ELR (cell line): ENCODE measurements at places on chromosomes 7 and 10.

GRCh38 chr7:40647719-40648118 is 512.9 kb downstream of the SUGCT start:
- DNase-seq, result peak; percentile 80

DNA sequence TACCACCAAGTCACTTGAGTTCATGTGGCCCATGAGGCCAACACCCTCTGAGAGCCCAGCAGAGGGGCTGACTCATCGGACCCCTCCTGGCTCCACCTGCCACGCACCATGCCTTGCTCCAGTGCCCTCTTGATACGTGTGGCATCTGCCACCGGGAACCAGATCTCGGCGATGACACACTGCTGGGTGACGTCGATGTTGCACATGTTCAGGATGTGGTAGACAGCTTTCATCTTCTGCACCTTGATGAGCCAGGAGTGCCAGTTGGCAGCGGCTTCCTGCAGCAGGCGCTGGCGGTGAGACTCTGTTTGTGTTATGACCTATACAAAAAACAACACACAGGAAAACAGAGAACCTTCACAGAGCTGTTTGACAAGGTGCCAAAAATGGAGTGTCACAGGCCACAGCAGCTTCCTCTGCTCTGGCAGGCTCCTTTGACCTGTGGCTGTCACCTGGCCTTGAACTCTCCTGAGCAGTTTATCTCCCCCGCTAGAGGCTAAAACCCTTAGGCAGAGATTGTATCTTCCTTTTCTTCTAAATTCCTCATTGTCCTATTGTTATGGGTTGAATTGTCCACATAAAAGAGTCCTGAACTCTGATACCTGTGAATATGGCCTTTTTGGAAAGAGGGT is 45.2 kb upstream of the TMEM213 start:
- peak; percentile 14 for DNase-seq

DNA sequence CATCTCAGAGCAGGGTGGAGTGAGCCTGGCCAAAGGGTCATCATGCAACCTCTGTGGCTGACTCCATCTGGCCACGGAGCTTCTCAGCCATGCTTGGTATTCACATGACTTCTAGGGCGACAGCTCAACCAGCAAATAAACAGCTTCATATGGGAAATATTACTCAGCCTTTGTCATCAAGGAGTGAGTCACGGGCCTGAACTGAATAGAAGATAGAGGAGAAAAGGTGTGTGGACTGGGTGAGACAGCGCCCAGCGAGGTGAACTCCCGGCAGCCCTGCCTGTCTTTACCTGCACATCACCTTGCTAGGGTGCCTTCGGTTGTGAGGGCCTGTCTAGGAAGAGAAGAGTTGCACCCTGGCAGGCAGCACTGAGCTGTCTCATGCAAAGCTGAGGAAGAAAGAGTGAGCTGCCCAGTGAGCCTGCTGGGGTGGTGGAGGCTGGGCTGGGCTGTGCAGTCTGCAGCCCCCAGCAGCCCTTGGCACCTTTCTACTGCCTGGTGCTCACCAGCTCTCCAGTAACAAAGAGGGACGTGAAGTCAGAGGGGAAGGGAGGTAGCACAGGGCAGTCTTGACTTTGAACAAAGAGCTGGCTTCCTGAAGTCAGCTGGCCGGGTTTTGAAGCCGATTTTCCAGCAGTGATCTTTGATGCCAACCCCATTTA is 114.2 kb downstream of the EGFR start:
- peak; percentile 100 for DNase-seq

GRCh38 chr7:47198159-47198558 is 383.8 kb downstream of the TNS3 start:
- peak; percentile 7 for DNase-seq

DNA sequence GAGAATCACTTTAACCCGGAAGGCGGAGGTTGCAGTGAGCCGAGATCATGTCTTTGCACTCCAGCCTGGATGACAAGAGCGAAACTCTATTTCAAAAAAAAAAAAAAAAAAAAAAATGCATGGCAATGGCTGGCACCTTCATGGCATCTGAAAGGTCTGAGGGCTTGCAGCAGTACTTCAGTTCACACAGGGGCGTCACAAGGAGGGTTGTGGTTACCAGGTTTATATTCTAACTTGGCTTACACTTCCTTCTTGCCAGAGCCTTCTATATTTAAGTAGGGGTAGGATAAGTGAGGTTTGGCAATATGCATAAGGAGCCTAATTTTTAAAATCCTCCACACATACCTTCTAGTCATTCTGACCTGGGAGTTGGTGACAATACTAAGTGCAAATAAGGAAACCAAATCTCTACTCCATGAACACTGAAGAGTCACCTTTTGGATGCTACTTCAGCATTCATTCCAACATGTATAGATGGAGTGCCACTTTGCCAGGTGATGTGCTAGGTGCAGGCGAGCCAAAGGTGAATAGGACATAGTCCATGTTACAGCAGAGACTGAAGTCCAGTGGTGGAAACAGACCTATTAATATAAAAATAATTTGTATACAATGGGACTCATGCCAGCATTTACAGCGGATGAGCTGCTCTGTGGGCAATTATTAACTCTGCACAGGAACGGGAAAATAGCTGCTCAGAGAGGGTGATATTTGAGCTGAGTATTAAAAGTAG is 57.8 kb upstream of the PDCD4 start:
- DNase-seq, result no peak

GRCh38 chr7:135390829-135391228 is 119.1 kb downstream of the CNOT4 start:
- DNase-seq, result no peak

DNA sequence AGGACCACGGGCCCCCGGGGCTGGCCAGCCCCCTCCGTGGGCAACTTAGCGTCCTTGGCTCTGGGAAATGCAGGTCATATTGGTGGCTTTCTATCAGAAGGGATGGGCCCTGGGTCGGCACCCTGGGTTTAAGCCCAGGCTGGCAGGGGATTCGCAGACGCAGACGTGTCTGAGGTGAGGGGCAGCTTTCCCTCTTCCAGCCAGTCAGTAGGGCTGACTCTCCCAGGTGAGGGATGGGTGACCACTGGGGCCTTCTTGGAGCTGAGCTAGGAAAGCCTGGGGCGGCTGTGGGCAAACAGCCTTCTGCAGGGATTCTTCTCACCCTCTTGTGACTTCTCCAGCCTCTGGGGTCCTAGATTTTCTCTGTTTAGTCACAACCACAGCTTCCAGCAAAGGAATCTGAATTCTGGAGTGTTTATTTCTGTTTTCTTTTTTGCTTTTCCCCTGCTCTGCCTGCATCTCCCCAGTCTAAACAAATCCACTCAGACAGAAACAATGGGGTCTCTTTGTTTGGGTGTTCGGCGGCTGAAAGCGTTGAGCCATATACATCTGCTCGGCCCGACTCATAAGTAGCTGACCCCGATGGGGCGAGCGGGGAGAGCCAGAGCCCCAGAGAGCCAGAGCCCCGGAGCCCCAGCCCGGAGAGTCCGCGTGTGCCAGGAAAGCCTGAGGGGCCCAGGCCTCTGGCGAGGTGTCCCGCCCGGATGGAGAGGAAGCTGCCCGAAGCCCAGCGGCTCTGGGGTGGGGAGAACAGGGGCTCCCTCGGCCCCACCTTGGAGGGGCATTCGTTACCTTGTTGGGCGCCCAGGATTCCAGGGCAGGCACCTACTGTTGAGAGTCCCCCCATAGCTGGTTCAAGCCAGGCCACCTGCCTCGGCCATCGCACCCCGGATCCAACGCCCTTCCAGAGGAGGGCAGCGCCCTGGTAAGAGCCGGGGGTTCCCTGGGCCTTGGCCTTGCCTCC is 2.0 kb downstream of the MNX1 start:
- DNase-seq, result no peak

GRCh38 chr7:99694201-99694911 is 14.6 kb upstream of the CYP3A5 start:
- DNase-seq, result no peak

GRCh38 chr10:124186956-124187355 is 93.6 kb upstream of the CHST15 start:
- DNase-seq, result no peak
